ENCODE measurements at places on chromosomes 11 and 22.

- DNase-seq: no peak
These were observed 204.4 kb upstream of the ANO5 start for GRCh38 chr11:21988477-21988876.

DNA sequence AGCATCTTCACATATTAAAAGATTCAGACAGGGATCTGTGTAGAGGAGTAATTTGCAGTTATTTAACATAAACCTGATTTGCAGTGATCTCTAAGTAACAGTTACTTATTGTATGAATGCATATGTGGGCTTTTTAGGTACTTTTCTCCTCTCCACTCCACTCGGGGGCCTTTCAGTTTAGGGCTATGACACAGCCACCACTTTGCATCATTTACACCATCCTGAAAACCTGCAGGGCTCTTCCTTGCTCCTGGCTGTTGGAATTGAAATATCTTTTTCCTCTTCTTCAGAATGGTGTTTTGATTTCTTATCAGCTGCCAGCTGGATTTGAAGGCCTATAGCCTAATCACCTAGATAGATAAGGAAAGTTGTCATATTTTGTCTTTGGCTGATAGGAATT, 580.8 kb downstream of the NELL1 start:
- DNase-seq: no peak

DNA sequence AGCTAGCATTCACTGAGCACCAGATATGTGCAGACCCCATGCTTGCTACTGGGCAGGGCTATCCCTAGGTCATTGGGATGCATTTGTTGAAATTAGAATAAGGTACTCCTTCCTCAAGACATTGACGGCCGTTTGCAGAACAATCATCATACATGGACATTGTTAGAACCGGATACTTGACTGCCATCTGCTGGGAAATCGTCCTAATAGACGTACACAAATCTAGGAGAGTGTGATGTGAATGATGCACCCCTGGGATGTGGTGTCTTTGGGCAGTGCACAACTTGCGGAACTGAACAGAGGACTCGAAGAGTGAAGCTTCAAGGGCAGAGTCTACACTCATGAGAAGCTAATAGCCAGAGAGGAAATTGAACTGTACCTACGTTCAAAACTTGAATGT, 35.9 kb downstream of the MYO18B start:
- no peak for DNase-seq

DNA sequence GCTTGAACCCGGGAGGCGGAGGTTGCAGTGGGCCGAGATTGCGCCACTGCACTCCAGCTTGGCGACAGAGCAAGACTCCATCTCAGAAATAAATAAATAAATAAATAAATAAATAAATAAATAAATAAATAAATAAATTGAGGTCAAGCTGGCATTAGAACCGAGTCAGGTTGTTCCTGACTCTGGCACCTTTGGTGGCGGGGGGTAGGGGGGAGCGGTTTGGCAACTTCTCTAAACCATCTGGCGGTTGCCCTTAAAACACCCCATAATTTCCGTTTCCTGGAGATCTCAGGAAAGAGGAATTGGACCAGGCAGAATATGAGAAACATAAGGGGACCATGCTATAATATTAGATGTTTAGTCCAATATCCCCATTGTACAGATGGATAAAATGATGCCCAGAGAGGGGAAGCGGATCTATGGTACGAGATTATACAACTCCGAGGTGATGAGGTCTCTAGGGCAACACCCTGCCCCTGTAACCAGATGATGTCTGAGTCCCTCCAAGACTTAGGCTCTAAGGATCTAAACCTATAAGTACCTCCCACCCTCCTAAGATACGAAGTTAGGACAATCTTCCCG, 785 bp downstream of the CLPB start:
- no peak for DNase-seq

DNA sequence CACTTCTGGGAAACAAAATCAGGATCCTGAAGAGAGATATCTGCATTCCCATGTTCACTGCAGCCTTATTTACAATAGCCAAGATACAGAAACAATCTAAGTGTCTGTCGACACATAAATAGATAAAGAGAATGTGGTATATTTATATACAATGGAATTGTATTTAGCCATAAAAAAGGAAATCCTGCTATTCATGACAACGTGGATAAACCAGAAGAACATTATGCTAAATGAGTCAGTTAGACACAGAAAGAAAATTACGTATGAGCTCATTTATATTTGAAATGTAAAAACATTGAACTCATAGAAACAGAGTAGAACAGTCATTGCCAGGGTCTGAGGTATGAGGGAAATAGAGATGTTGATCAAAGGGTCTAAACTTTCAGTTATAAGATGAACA, 6.1 kb downstream of the MRPL17 start:
- no peak for DNase-seq

DNA sequence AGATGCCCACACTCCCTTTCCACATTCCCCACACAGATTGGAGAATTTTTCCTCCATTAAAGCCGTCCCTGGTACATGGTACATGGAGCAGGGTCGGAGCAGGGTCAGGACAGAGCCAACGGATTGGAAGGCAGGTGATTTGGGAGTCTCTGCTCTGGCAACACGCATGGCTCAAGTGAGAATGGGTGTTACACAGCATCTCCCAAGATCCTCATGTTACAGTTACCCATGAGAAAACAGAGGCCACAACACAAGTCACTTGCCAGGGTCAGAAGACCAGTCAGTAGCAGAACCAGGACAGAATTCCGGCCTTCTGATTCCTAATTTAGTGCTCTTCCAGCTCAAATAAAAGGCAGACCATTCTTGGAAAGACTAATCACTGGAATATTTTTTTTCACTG, 7.7 kb upstream of the F2 start:
- no peak for DNase-seq

DNA sequence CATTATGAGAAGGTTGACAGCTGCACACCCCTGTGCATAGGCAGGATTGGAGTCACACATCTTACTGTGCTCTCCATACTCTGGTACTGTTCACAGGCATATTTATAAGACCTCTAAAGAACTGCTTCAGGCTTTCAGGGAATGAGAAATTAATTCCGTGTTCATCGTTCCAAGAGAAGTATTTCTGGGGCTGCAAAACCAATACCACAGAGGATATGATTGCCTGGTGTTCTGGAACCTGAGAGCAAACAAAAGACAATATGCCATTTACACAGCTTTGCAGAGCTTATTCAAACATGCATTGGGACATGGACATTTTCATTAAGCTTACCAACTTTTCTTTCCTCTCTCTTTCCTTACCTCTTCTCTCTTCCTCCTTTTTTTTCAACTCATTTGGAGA, 388.7 kb downstream of the NTM start:
- DNase-seq: no peak

DNA sequence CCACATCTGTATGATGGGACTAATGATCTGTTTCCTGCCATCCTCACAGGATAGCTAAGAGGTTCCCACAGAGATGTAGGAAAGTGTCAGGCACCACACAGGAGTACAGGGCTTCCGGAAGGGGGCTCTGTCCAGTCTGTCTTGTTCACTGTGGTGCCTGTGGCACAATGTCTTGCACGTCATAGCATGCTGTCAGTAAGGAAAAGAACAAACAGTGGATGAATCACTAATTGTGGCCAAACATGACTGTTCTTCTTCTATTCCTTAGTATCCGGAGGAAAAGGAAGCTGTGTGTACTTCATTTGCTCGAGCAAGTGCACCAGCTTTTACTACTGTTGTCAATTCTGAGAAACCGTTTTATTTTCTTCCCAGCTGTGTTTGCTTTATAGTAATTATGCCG, 73.4 kb upstream of the YWHAH start:
- no peak for DNase-seq

DNA sequence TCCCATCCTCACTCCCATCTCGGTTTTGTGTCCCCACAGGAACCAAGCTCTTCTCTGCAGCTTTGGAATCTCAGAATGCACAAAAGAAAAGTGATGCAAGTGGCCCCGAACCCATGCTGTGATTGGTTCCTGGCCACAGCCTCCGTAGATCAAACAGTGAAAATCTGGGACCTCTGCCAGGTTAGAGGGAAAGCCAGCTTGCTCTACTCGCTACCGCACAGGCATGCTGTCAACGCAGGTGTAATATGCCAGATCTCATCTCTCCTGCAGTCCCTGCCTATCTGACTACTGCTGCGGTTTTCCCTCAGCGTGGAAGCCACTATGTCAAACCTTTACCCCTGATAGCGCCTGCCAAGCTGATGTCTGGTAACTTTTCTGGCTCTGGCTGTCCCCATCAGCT, 200.5 kb upstream of the LRRC4C start:
- no peak for DNase-seq
